ENCODE measurements at places on chromosomes 5 and 9.

GRCh38 chr5:124043456-124043855 is 531.5 kb downstream of the CSNK1G3 start:
- DNase-seq = no peak

DNA sequence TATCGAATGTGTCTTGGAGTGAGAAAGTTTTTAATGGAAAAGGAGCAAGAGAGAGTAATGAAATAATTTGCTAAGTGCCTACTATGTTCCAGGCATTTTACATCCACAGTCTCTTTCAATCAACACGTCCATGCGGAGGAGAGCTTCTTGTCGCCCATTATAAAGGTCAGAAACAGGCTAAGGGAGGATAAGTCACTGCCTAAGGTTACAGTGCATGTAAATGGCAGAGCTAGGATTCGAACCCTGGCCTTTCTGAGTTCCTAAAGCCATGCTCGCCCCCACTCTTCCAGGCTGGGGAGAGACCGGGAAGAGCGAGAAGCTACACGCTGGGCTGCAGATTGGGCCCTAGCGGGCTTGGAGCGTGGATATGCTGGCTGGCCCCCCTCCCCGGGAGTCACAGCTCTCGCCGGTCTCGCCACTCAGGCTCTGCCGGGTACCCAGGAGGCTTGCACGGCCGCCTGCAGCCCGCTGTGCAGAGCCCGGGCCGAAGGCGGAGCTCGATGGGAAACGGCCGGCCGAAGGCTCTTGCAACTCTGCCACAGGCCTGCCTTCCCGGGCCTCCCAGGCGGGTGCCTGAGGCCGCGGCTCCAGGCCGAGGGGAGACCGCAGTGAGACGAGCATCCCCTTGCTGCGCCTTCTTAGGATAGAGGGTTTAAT is 775 bp upstream of the LHX2 start:
- no peak for DNase-seq

DNA sequence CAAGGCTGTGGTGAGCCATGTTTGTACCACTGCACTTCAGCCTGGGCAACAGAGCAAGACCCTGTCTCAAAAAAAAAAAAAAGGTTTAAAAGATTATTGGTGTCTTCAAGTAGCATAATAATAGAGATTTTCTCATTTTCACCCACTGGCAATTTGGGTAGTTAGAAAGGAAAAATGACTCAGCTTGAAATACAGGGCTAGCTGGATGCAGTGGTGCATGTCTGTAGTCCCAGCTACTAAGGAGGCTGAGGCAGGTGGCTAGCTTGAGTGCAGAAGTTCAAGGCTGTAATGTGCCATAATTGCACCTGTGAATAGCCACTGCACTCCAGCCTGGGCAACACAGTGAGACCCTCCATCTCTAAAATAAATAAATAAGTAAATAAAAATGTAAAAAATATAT is 111.1 kb downstream of the ARRDC3 start:
- no peak for DNase-seq

DNA sequence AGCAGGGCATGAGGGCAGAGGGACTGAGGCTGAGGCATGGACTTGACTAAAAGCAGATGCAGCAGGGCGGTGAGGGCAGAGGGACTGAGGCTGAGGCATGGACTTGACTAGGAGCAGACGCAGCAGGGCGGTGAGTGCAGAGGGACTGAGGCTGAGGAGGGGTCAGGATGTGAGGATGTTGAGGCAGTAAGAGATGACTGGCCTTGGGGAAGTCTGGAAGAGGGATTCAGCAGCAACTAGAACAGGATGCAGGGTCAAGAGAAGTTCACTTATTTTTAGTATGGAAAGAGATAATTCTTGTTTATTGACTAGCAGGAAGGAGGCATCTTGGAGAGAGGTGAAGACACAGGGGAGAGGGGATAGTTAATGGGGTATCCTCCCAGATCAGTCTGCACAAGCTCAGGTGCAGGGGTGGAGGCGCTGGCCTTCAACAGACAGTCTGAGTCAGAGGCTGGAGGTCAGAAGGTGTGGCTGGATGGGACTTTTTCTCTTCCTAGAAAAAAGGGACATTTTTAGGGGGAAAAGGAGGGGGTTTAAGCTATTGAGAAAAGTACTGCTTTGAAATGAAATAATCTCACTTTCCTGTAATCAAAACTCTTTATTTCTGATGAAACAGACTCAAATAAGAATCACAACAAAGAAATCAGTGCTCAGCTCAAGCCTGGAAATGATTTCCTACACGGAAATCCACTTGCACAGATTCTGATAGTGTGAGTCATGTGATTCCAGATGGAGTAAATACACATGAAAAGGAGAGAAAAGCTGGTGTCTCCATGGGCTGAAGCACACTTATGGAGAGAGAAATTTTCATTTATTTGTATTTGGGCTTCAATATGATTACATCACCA is 130.9 kb downstream of the PALM2AKAP2 start:
- DNase-seq = no peak

- DNase-seq = no peak
These were observed 1.9 kb downstream of the PCDHGB6 start for GRCh38 chr5:141409598-141410306.

DNA sequence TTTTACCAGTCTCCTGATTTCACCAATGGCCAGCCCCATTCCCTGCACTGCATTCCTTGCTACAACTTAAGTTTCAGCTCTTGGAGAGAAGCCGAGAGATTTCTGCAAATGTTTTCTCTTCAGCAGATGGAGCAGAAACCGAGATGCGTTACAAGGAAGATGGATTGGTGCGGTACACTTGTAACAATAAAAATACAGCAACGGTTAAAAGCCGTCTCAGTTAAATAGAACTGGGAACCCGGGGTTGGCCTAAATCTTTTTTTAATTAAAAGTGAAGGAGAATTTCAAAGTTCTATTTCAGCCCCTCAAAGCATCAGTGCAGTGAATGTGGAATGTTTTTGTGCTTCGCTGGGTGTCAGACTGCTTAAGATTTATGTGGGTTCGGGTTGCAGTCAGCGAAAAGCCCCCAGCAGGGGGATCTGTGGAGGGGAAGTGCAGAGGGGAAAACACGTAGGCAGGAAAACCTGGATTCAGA is 19.8 kb downstream of the BRINP1 start:
- no peak for DNase-seq
